ENCODE measurements at places on chromosomes 2 and 18.

- DNase-seq: no peak
These were observed 25.2 kb downstream of the MYCN start for GRCh38 chr2:15965564-15966019.

DNA sequence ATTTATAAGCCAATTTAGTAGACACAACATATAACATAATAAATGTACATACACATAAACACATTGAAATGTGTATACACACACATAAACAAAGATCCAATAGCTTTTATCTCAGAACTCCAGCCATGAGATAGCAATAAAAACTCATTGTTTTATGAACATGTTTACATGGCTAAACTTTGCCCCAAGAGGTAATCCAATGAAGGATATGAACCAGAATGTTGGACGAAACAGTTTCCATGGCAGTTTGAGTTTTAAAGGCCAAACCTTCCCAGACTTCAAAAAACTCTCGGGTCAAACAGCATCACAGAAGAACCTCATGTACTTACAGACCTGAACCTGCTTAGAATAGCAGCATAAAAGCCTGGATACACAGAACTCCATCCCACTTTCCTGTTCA is 97.2 kb upstream of the WDR75 start:
- no peak for DNase-seq

DNA sequence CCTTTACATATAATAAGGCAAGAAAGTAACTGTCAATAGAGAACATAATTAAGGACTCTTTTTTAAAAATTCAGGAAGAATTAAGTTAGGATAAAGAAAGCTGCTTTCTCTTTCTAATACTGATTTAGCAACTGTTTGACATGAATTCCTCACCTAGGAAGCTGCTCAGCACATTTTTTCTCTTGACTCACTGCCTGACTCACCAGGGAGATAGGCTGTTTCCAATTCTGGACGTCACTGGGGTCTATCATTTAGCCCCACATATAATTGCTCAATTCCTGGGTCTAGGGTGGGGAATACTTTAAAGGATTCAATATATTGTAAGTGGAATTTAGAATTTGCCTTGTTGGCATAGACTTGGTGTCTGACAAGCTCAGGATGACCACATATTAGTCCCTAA is 50.8 kb upstream of the UGP2 start:
- DNase-seq: no peak

DNA sequence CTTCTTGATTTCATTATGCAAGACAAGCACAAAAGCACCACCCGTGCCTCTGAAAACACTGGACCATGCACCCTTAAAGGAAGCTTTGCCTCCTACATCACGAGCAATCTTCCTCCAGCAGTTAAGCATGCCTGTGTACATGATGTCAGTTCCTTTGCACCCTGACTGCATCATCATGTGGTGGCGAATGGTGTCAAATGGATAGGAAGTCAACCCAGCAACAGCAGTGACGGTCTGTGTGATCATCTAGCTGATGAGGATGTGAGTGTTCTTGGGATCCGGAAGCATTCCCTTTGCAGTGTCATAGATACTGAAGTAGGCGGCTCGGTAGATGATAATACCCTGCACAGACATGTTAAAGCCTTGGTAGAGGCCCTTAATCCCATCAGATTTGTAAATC is 240.7 kb upstream of the FAM98A start:
- DNase-seq: no peak

DNA sequence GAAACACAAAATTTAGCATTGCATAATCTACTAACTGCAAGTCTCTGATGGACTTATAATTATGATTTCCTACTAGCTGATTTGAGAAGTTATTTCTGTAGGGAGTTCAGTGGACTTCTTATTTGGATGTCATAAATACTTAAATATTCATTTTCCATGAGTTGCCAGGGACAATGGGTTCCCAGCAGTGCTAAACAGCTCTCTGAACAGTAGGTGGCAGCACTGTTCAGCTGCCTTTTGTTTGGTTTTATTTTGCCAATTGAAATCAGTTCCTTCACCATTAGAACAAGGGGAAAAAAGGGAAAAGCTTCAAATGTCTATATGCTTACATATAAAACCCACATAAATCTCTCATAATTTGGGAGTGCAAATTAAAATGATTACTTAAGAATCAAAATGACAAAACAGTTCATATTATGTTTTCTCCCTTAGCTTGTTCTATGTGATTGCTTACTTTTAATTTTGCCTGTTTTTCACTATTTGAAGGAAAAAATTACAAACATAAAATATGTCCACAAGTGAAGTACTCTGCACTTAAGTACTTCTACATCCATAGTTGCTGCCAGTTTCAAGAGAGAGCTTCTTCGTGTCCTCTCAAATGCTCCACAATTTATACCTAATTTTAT is 898.9 kb downstream of the CPS1 start:
- no peak for DNase-seq

- DNase-seq: no peak
These were observed 20.3 kb downstream of the SF3B1 start for GRCh38 chr2:197414515-197414914.

GRCh38 chr2:241950413-241951315 is 81.1 kb downstream of the RTP5 start:
- DNase-seq: no peak

- no peak for DNase-seq
These were observed 146.6 kb downstream of the MAP4K4 start for GRCh38 chr2:101844055-101844635.

- DNase-seq: no peak
These were observed 1.1 kb upstream of the SALL3 start for GRCh38 chr18:78978349-78979055.

- no peak for DNase-seq
These were observed 107.0 kb downstream of the RNF144A start for GRCh38 chr2:7024261-7024660.
